ENCODE measurements at places on chromosomes 4 and X.

DNA sequence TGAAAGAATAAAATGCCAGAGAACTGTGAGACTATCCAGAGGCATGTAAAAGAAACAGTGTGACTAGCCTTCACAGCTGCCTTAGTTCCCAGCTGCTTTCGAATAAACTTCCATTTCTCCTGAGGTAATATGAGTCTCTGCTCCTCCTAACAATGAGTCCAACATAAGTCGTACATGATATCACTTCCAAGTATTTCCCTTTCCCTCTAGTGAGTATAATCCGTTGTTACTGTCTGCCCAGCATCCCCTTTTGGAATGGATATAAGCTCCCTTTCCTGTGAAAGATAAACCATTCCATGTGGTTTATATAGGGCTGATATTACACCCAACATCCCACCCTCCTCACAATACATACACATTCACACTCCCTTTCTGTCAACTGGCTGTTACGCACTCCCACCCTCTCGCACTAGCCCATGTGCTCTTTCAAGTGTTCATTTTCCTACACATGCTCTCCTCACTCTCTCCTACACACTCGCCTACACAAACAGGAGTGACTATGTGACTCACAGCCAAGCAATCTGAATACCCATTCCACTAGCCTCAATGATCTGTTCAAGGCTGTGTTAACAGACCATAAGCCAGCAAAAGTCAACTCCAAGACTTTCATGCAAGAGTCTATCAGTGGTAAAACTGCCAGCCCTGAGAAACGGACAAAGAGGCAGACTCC lies 5.0 kb downstream of the NAF1 start:
- H3K36me3 ChIP-seq = no peaks in the 10 kb centered on the region
- H3K27ac ChIP-seq = peak overlapping the region; percentile 93
- H3K4me1 ChIP-seq = peaks cover 83% of the 10 kb centered on the region
- peak overlapping the region; percentile 78 for H3K4me3 ChIP-seq

GRCh38 chr4:52249581-52249980 lies 198.5 kb downstream of the SPATA18 start:
- DNase-seq = no peak
- H3K4me1 ChIP-seq = no peaks in the 10 kb centered on the region
- no peak overlapping the region for H3K27ac ChIP-seq
- H3K27me3 ChIP-seq = peaks cover 3% of the 10 kb centered on the region

DNA sequence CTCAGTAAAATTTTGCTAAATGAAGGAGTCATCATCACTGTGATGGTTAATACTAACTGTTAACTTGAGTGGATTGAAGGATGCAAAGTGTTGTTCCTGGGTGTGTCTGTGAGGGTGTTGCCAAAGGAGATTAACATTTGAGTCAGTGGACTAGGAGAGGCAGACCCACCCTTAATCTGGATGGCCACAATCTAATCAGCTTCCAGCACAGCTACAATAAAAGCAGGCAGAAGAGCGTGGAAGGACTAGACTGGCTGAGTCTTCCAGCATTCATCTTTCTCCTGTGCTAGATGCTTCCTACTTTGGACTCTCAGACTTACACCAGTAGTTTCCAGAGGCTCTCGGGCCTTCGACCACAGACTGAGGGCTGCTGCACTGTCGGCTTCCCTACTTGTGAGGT lies 21.3 kb upstream of the WDR44 start:
- H3K4me3 ChIP-seq = no peak overlapping the region
- H3K4me1 ChIP-seq = no peaks in the 10 kb centered on the region
- H3K36me3 ChIP-seq = no peaks in the 10 kb centered on the region
- H3K27me3 ChIP-seq = peaks cover 2% of the 10 kb centered on the region
- no peak for DNase-seq

DNA sequence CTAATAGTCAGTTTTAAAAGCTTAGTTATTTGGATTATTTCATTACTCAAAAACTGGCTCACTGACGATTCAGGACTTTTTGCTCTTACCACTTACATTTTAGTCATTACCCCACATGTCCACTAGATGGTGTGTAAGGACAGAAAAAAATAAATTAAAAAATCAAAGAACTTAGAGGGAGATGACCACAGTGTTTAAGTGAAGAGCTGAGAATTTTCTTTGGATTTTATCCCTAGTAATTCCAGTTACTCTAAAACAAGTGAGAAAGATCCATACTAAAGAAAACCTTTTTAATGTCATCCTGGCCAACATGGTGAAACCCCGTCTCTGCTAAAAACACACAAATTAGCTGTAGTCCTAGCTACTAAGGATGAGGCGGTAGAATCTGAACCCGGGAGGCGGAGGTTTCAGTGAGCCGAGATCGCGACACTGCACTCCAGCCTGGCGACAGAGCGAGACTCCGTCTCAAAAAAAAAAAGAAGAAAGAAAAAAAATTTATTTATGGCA lies 26.4 kb upstream of the TMPRSS11B start:
- H3K4me3 ChIP-seq = peak overlapping the region; percentile 89
- H3K4me1 ChIP-seq = peaks cover 40% of the 10 kb centered on the region
- H3K36me3 ChIP-seq = no peaks in the 10 kb centered on the region
- peak overlapping the region; percentile 28 for H3K27ac ChIP-seq

- no peak overlapping the region for H3K4me3 ChIP-seq
- DNase-seq = no peak
- no peaks in the 10 kb centered on the region for H3K36me3 ChIP-seq
- peaks cover 1% of the 10 kb centered on the region for H3K27me3 ChIP-seq
- H3K27ac ChIP-seq = no peak overlapping the region
- H3K4me1 ChIP-seq = peaks cover 14% of the 10 kb centered on the region
Measured at GRCh38 chr4:187184508-187184907, 460.9 kb upstream of the FAT1 start.

- no peak overlapping the region for H3K4me3 ChIP-seq
- no peak overlapping the region for H3K27ac ChIP-seq
- no peak for DNase-seq
- no peaks in the 10 kb centered on the region for H3K36me3 ChIP-seq
Measured at GRCh38 chr4:148093065-148093464, 349.1 kb downstream of the NR3C2 start.

DNA sequence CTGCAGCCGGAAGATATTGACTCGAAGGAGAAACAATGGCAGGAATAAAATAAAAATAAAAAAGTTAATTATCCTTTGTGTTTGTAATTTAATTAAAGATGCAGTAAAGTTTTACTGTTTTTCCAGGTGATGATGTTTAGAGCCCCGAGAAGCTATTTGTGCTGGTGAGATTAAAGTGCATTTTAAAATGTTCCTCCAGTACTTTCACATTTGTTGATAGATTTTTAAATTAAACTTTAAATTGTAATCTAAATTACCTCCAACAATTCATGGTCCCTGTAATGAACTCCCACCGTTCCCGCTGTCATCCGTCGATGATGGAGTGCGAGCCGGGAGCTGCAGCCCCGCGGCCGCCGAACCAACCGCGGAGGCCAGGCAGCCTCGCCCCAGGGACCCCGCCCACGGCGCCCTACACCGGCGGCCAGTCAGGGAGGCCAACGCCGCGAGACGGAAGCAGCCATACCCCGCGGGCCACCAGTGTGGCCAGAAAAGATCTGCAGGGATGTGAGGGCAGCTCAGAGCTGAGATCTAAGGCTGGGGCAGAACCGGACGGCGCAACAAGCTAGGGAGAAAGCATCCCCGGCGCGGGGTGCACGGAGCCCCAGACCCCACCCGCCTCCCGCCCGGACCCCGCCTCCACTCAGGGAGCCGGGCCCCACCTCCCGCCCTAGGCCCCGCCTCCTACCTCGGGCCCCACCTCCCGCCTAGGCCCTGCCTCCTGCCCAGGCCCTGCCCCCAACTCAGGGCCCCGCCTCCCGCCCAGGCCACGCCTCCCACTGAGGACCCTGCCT lies 104.0 kb downstream of the FAM53A start:
- peak overlapping the region; percentile 79 for H3K4me3 ChIP-seq
- peak overlapping the region; percentile 59 for H3K27ac ChIP-seq
- H3K4me1 ChIP-seq = 0 out of 2 replicates have a peak, but pooled peaks cover 5% of the 10 kb centered on the region
- H3K27me3 ChIP-seq = peaks cover 17% of the 10 kb centered on the region
- H3K36me3 ChIP-seq = no peaks in the 10 kb centered on the region

DNA sequence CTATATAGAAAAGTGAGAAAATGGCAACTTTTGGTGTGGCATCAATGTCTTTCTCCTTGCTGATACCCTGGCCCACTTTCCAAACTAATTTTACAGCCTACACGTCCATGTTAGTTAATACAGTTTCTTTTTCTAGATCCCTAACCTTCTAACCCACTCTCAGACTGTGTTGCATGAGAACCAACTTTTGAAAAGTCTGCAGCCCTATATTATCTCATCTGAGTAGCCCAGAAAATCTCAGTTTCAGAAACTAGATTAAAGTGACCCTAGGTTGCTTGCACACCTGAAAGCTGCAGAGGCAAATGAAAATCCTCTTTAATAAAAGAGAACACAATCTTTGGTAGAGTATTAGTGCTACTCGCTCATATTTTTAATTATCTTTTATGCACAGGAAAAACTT lies 371.6 kb upstream of the EMCN start:
- H3K27me3 ChIP-seq = no peaks in the 10 kb centered on the region
- DNase-seq = no peak
- H3K36me3 ChIP-seq = no peaks in the 10 kb centered on the region
- H3K27ac ChIP-seq = no peak overlapping the region
- no peak overlapping the region for H3K4me3 ChIP-seq

- peaks cover 1% of the 10 kb centered on the region for H3K27me3 ChIP-seq
- peaks cover 27% of the 10 kb centered on the region for H3K4me1 ChIP-seq
- peak; percentile 23 for DNase-seq
- no peaks in the 10 kb centered on the region for H3K36me3 ChIP-seq
- no peak overlapping the region for H3K4me3 ChIP-seq
Measured at GRCh38 chr4:87657525-87657924, 7.4 kb downstream of the DMP1 start.

- H3K4me3 ChIP-seq = no peak overlapping the region
- DNase-seq = no peak
- H3K27me3 ChIP-seq = no peaks in the 10 kb centered on the region
Measured at GRCh38 chrX:23879380-23880090, 28.2 kb downstream of the APOO start.

All from HFFc6 (cell line).